ENCODE measurements at places on chromosomes 7 and 10.

GRCh38 chr7:44563171-44563679 is 10.5 kb downstream of the DDX56 start:
- DNase-seq = no peak

DNA sequence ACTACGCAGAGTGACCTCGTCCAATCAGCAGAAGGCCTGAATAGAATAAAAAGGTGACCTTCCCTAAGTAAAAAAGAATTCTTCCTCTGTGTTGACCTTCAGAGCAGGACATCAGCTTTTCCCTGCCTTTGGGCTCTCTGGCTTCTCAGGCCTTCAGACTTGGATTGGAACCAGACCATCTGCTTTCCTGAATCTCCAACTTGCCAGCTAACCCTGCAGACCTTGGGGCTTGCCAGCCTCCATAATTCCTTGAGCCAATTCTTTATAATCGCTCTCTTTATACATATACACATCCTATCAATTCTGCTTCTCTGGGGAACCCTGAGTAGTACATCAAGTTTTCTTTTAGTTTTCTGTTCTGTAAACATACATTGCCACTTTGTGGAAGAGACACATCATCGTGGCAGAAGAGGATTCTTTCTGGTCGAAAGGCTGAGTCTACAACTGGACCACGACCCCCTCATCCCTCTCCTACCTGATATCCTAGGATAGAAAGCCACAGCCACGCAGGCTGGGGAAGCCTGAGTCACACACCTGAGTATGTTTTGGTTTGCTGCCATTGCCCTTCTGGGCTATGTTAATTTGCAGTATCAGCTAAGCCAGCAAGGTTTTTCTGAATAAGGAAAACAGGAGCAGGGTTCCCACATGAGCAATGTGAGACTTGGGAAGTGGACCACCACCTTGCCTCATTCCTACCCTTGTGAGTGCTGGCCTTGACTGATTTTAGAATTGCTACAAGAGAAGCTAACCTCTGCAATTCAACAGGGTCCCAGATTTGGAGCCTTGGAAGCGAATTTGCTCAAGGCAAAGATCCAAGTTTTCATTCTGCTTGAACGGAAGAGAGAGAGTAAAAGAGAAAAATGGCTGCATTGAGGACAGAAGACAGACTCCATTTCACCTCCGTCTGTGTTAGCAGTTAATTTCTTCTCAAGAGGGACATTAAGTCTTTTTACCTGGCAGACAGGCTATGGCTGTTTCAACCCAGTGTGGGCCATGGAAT is 445.2 kb upstream of the FZD8 start:
- DNase-seq = no peak

- DNase-seq = no peak
Observed at GRCh38 chr7:48959676-48960075, 35.3 kb downstream of the CDC14C start.

- no peak for DNase-seq
Observed at GRCh38 chr10:132708441-132708840, 77.5 kb downstream of the NKX6-2 start.

GRCh38 chr7:33087356-33087755 is 21.8 kb downstream of the RP9 start:
- DNase-seq = no peak

GRCh38 chr10:28595613-28596012 is 62.7 kb downstream of the WAC start:
- DNase-seq = no peak

DNA sequence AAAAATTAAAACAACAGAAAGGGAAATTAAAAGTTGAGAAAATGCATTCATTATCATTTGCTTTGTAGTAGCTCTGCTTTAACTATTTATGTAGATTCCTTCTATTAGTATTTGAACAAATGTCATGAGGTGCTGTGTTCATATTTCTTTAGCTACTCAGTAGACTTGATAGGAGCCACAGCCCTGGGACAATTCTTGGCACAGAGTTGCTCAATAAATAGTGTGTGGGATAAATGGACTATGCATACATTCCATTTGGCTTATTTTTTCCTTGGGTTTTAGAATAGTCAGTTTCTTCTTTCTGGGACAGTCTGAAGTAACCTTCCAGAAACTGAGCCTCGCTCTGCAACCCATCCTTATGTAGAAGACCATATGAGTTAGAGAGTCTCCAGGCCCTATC is 13.4 kb downstream of the RPP30 start:
- no peak for DNase-seq
